ENCODE measurements at places on chromosomes 16 and 17.
A peak's percentile ranks its signal among the peaks of the same experiment; 100 is the strongest.

- DNase-seq, result no peak
Measured at GRCh38 chr17:14298221-14298946, 2.5 kb upstream of the HS3ST3B1 start.

GRCh38 chr16:68074850-68075555, 10.2 kb upstream of the NFATC3 start:
- DNase-seq, result no peak

DNA sequence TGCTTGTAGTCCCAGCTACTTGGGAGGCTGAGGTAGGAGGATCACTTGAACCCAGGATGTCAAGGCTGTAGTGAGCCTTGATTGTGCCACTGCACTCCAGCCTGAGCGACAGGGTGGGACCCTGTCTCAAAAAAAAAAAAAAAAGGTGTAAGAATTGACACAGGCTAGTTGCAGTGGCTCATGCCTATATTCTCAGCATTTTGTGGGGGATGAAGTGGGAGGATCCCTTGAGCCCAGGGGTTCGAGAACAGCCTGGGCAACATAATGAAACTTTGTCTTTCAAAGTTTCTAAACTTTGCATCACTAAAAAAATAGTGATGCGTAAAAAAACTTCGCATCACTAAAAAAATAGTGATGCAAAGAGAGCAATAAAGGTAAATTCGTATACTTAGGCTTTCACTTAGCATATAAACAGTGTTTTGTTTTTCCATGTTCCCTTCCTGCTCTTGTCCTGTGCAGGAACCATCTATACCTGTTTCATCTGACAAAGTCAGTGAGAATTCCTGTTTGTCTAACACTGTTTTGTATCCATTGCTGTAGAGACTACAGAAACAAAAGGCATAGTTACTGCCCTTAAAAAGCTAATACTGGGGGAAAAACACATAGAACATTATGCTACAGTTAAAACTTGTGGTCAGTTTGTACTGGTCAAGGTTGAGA, 32.1 kb downstream of the CTCF start:
- no peak for DNase-seq

DNA sequence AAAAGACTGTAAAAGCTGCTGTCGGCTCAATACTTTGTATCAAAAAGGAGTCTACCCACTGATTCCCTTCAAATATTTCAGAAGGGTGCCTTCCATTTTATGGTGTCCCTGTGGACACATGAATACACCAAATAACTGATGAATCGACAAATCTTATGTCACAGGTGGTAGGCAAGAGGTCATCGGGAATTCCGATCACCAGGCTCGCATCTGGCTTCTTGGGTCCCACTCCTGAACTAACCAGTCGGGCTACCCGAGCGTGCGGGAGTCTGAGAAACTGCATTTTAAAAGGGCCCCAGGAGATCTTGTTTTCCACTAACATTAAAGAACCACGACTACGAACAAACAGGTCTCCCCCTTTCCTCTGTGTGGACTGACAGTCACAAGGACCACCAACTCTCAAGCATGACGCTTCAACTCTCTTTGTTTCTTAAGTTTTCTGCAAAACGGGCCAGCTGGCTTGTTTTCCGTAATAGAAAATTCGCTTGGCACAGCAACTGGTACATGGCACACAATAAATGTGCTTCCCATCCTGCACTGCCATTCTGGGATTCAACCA, 873 bp downstream of the PSME3IP1 start:
- DNase-seq, result peak; percentile 32

DNA sequence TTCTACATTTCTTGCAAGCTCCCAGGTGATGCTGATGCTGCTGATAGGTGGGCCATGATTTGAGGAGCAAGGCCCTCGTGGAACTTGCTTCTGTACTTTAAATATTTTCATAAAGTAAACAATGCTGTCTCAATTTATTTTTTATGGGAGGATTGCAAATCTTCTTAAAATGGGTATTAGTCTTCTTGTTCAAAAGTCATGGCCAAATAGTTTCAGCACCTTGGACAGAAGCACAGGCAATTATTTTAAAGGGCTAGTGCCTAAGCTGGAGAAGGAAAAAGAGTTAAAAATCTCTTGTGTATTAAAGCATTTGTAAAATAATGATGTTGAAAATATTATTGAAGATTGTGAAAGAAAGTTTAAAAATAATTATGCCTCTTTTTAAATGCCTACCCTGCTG, 50.5 kb downstream of the GPR139 start:
- DNase-seq, result no peak

- no peak for DNase-seq
Measured at GRCh38 chr16:74561626-74562025, 45.3 kb downstream of the GLG1 start.

- no peak for DNase-seq
Measured at GRCh38 chr17:71267668-71268067, 853.2 kb upstream of the SOX9 start.

GRCh38 chr17:29378500-29378899, 11.7 kb upstream of the TAOK1 start:
- DNase-seq, result no peak

DNA sequence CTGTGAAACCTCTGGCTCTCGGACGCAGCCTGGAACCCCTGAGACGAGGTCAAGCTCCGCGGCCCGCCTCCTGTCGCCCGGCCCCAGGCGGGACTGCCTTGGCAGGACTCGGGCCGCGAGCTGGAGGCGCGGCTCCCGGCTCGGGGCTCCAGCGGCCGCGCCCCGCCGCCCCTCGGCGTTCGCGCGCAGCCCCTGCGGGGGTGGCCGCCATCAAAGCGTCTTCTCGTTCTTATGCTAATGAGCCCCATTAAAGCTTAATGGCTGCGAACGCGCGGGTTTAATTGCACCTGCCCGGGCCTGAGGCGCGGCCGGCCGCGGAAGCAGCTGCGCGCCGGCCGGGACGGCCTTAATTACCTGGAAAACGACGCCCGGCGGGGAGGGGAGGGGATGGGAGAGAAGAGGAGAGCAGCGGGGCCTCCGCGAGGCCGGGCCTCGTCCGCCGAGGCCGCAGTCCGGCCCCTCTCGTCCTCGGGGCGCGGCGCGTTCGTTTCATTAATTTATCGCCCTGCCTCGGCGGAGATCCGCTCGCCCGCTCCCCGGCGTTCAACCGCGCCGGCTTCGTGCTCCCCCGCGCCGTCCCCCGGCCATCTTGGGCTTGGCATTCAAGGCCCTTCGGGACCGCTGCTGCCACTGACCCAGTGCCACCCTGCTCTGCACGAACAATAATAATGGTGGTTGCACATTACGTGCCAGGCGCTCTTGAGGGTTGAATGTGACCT, 19.2 kb downstream of the RAI1 start:
- DNase-seq, result no peak

DNA sequence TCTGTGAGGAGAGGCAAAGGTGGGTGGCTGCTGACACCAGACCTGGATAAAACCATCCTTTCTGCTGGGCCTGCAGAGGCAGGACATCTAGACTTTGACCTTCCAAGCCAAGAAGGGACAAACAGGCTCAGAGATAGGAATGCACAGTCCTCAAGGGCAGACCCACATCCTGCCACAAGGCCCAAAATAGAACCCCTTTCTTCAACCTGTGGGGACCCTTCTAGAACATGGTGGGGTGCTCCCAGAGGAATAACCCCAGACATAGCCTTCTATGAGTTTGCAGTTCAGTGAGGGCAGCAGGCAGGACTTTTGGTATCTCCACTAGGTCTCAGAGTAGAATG, 3.8 kb upstream of the CBFB start:
- DNase-seq, result no peak

DNA sequence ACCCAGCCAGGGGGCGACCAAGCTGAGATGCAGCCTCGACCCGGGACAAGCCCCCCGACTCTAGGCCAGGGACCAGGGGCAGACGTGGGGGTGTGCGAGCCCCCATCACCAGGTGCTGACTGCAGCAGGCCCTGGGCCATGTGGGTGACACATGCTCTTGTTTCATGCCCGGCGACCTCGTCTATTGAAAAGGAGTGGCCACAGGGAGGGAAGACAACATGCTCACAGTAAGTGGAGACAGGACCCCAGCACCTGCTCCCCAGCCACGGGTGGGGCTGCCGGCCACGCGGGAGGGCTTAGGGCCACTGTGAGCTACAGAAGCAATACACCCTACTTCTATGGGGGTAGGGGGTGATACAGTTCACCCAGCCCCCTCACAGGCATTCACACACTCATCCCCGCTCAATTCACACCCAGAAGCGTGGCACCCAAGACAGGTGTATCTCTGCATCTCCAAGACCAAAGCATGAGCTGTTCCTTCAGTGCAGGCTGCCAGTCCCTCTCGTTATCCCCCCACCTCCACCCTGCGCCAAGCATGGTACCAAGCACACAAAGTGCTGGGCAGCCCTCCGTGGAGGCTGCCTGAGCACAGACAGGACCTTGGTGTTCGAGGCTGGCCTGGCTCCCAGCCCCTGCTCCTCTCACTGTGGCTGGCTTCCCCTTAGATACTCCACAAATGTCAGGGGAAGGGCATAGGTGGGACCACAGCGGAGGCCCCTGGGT, 13.6 kb downstream of the VASN start:
- DNase-seq, result no peak
